ENCODE measurements at places on chromosomes 2 and 18.

DNA sequence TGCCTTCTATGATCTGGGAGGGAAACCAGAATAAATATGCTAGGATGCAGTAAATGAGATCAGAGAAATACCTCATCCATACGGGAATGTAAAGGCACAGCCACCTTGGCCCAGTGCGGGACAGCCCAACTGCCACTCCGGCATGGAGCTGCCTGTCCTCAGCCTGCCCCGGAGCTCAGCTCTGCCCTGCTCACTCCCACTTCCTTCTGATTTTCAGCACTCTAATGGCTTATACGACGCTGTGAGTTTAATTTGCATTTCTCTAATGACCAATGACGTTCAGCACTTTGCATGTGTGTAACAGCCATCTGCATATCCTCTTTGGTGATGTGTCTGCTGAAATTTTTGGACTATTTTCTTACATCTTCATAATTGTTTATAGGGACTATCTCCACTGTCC is 172.5 kb upstream of the RAB6C start:
- no peak for DNase-seq

- no peak for DNase-seq
Observed at GRCh38 chr18:9081940-9082339, 20.6 kb upstream of the NDUFV2 start.

DNA sequence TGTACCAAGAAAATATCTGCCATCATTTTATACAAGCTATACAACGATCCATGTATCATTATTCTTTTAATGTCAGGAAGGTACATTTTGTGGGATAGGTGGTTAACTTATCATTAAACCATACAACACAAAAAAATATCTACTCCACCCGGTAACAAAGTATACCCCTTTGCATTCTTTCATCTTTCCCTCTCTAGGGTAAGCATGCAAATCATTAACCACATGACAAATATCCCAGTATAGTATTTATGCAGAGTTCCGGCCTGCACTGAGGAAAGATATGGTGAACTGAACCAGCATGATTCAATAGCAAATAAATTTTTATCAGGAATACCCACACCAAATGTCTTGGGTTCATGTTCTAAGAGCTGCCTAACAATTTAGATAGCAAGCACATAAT is 22.5 kb upstream of the SULT1C2 start:
- DNase-seq = no peak

GRCh38 chr2:37585295-37585908 is 86.0 kb downstream of the CDC42EP3 start:
- DNase-seq = no peak

- no peak for DNase-seq
Observed at GRCh38 chr2:42854207-42854818, 61.9 kb upstream of the HAAO start.

DNA sequence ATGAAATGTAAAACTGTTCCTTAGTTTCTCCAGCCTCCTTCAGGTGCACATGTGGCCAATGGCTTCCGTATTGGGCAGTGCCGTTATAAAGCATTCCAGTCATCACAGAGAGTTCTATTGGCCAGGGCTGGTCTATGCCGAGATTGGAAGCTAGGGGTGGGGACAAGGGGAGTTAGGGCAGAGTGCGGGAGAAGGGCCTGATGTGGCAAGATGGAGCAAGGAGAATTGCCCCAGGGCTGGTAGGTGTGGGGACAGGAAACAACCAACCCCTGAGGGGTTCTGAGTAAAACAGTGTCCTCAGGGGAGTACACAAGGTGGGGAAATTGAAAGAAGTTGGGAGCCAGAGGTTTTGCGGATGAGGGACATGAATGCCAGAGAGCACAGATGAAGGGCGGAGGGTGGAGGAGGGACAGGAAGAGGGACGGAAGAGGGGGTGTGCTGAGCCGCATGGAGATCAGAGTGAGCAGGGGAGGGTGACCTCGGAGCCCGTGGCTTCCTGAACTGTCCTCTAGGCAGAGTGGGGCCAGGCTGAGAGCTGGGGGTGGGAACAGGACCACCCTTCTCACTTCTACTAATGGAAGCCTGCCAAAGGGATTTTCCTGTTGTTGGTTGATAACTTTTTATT is 9.1 kb upstream of the ATP6V1C2 start:
- DNase-seq = no peak

GRCh38 chr2:171723716-171724683 is 36.7 kb downstream of the DYNC1I2 start:
- no peak for DNase-seq

DNA sequence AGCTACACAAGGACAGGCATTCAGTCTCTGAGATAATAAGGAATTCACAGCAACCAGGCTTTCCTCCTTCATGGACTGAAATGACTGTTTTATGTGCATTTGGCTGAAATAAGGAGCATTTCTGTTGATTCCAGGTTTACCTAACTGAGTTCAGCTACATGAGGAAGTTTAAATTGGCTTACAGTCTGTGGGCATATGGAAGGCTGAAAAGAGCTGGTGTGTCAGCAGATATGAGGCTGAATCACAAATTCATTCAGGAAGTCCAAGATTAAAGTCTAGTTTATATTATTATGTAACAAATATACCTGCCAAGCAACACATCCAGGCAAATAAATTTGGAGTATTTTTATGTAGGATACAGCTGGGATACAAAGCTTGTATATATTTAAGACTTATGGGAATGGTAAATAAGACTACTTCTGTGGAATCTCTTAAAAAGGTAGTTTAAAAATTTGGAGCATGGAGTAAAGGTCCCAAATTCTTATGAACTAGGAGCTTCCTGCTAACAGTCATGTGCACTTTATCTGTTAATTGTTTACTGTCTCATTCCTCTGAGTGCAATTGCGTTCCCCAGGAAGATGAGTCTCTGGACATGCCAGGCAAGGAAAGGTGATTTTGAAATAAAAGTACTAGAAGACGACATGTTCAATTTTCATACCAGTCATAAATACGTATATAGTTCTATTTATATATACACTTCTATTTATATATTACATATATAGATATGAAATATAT is 53.0 kb downstream of the ZC3H8 start:
- DNase-seq = no peak

DNA sequence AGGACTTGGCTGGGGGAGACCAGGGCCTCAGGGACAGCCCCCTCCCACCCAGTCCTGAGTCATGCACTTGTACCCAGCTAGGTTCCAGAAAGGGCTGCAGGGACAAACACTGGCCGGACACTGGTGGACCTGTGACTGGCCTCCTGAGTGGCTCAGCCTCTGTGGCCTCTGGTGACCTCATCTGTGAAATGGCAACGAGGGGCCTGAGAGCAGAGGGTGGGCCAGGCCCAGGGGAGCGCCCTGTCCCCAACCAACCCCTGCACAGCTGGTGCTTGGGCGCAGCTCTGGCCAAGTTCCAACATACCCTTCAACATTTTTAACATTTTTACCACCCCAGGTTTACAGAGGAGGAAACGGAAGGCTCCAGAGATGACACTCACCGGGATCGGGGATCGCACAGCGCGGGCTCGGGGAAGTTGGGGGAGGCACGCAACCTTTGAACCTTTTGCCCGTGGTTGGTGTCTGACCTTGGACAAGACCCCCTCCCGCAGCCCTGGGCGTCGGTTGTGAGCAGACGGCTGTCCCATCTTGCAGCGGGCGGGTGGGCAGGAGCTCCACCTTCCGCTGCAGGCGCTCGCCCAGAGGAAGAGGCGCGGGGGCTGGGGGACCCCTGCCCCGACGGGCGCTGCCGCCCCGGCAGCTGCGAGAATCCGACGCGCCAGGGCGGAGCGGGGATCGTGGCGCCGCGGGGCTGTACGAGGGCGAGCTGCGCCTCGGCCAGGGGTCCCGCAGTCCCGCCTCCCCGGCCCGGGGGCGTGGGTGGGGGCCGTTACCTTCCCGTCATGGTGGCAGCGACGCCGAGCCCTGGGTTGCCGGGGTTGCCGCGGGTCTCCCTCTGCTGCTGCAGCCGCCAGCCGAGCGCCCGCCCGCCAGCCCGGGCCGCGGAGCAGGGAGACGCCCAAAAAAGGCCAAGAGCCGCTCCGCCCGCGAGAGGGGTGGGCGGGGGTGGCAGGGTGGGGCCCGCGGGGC is 805 bp downstream of the LIMS2 start:
- no peak for DNase-seq

DNA sequence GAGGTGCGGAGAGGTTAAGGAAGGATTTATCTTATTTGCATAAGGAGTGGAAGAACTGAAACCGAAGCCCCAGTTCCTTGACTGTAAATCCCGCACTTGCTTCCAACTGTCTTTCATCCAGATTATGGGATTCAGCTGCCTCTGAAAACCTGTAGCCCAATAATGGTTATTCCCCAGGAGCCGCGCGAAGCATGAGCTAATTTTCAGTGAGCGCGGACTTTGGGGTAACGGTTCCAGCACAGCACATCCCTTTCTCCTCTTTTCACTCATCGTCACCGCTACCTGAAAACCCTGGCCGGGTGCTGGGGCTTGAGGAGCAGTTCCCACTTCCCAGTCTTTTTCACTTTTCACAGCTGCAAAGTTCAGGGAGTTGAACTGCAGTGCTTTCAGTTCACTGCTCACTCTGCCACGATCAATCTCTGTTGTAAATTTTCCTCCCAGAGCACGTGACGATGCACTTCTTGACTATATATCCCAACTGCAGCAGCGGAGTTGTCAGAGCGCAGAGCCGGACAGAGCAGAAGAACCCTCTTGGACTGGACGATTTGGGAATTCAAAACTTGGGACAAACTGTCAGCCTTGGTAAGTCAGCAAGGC is at the start of gene KCNE4:
Gene KCNE4, plus strand, starts transcription at position 498 of the 597 bp plus-strand sequence. CDS start 641 bp downstream, outside the sequence.
- no peak for DNase-seq

DNA sequence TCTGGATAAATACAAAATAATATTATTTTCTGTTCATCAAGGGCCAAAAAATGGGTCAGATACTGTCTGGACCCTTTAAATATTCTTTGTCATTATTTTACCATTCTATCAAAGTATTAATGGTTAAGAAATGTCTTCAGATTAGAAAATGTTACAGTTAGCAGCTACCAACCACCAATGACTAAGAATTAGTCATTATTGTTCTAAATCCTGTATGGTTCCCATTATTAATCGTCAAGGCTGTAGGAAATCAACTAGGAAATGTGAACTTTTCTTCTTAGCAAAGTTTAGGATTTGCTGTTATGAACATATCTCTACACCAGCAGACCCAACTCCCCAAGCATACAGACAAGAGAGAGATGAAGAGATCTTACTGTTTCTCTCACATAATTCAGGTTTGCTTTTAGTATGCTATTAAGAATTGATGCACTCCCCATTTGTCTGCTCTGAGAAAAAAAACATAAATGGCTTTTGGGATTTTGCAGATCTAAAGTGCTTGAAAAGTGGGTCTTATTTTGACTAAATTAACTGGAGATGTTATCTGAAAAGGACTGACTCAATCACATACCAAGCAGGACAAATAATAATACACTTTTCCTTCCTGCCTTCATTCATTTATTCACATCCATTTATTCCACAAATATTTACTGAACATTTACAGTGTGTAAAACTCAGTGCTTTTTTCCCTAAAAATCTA is 147.7 kb downstream of the PPP1R1C start:
- no peak for DNase-seq

- peak; percentile 44 for DNase-seq
Observed at GRCh38 chr2:74945788-74946331, 12.6 kb upstream of the POLE4 start.

DNA sequence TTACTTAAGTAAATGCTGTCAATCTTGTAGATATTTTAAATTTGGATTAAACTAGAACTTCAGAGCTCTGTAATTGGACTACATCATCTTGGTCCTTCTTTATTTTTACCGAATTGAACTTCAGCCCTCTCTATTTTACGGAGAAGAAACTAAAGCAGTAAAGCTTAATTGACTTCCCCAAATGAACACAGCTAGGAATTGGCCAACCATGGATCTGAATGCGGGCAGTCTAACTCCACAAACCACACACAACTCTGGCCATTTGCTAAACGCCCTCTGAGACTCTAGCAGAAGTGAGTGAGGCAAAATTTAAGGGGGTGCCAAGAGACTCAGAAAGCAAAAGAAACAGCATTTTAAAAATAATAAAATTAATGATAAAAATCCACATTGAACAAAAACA is 86.3 kb upstream of the KCTD1 start:
- no peak for DNase-seq

GRCh38 chr18:40852406-40852805 is 1102.6 kb upstream of the PIK3C3 start:
- no peak for DNase-seq

DNA sequence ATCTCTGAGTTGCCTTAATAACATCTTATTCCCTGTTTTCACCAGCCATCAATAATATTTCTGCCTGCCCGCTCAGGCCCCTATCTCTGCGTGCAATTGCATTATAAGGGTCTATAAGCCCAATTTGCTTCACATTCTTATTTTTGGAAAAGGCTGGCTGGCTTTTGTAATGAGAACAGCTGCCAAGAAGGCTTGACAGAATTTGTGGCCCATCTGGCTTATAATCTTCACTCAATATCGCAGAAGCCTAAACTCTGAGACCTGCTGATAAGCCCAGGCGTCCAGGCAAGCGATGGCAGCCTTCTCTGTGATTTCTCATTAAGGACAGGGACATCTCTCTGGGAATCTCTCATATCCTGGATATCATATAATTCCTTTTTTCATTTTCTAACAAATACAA is 1618.6 kb upstream of the CELF4 start:
- DNase-seq = no peak

DNA sequence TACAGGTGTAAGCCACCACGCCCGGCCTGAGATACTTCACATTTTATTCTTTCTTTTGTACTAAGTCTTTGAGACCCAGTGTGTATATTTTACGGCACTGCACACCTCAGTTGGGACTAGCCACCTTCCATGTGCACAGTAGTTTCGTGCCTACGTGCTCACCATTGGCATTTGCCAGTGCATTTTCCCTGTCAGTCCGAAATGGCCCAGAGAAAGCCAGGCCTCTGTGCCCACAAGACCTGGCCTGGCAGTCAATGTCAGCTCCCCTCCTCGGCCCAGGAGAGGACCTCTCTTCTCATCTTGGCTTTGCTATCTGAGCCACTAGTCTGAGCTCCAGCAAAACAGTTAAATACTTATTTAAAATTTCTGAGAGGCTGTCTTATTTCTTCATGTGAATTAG is 147.8 kb upstream of the KLHL29 start:
- no peak for DNase-seq

- no peak for DNase-seq
Observed at GRCh38 chr18:50356036-50356945, 18.6 kb upstream of the SKA1 start.

GRCh38 chr18:6326566-6326965 is 88.1 kb downstream of the L3MBTL4 start:
- DNase-seq = no peak

GRCh38 chr2:112807233-112807807 is 23.0 kb upstream of the IL1A start:
- no peak for DNase-seq

- no peak for DNase-seq
Observed at GRCh38 chr2:101111917-101112771, 39.0 kb downstream of the TBC1D8 start.

GRCh38 chr2:58633613-58634365 is 392.7 kb upstream of the FANCL start:
- no peak for DNase-seq

GRCh38 chr2:96157649-96158553 is 12.7 kb upstream of the DUSP2 start:
- no peak for DNase-seq

All from AG09319 (cell line).